Vagina (tissue), 2 donors: ENCODE measurements at places on chromosomes 2 and 18.

- DNase-seq = no peak
Observed at GRCh38 chr2:142857256-142858164, 20.0 kb upstream of the KYNU start.

DNA sequence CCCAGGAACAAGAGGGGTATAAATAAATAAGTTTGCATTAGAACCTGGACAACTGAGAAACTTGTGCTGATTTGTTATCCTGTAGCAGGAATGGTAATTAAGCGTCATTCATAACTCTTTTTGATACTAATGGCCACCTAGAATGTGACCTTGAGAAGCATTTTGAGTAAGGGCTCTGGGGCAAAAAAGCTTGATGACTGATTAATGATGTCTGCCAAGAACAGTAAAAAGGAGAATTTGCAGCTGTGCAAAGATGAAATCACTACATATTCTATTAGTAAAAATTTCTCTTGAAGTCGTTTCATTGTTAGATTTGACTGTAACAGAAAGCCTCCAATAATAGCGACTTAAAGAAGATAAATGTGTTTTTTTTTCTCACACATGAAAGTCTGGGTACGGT is 157.7 kb downstream of the PRKCE start:
- no peak for DNase-seq

- no peak for DNase-seq
Observed at GRCh38 chr2:11775384-11775783, 29.0 kb downstream of the LPIN1 start.

DNA sequence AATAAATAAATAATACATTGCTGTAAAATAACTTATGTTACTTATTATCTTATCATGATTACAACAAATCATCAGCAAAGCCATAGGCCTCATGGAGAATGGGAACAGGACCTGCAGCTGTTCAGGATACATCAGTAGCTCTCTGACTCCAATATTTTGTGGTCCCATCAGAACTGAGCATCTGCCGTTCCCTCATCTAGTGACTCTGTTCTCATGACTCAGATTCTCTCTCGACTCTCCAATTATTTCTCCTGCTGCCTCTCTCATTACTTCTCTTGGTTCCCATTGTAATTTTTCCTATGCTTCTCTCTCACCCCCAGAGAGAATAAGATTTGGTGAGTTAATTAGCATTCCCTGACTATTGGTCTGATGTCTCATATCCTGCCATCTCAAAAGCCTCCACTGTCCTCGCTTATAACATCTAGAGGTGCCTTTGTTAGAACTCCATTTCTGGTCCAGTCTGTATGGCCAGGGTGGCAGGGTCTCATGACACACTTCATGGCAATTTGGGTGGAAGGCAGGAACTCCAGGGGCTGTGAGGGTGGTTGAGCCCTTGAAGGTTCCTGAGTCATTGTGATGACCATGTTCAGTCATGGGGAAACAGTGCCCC is 78.0 kb upstream of the TANC1 start:
- no peak for DNase-seq

- DNase-seq = no peak
Observed at GRCh38 chr18:47669815-47670214, 260.6 kb downstream of the SMAD2 start.

- DNase-seq = no peak
Observed at GRCh38 chr2:52703004-52703403, 1064.6 kb upstream of the CHAC2 start.

- no peak for DNase-seq
Observed at GRCh38 chr18:73947180-73947921, 200.3 kb downstream of the FBXO15 start.
